Myocyte (in vitro differentiated cells): ENCODE measurements at places on chromosomes 3 and 15. TPM values are rescaled to one million over a fixed set of nuclear protein-coding genes. Genes with fewer than 3 reads are reported as not detected.

CRYBG3 gene
- total RNA-seq, result 8.8 and 13.5 TPM in 2 replicates

GRCh38 chr3:146131616-146132410 lies 29.2 kb downstream of the PLOD2 start:
- peak; percentile 88 for DNase-seq

- DNase-seq, result no peak
These were observed 245.7 kb upstream of the RORA start for GRCh38 chr15:61474796-61475195.

DNA sequence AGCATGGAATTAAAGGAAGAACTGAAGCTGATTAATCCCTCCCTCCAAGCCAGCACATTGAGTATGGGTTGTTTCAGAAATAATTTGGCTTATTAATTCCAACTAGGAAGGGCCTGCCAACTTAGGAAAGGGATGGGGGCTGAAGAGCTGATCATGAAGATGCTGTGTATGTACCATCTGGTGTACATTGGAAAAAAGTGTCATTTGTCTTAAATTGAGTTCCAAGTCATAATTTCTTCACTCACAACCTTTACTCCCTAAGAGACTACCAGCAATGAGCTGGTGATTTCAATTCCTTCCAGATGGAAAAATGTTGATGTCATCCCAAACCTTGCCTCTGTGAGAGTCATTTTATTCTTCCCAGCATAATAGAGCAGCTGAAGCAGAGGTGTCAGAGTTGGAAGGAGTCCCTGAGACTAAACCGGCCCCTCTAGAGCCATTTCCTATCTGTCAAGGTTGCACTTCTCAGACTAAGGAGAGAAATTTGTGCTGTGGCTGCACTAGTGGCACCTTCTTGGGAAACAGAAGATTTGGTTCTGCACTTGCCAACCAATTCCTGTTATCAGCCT lies 79.4 kb downstream of the GTPBP8 start:
- no peak for DNase-seq
